ENCODE measurements at places on chromosomes 3 and 15. TPM values are rescaled to one million over a fixed set of nuclear protein-coding genes. Genes with fewer than 3 reads are reported as not detected.

DNA sequence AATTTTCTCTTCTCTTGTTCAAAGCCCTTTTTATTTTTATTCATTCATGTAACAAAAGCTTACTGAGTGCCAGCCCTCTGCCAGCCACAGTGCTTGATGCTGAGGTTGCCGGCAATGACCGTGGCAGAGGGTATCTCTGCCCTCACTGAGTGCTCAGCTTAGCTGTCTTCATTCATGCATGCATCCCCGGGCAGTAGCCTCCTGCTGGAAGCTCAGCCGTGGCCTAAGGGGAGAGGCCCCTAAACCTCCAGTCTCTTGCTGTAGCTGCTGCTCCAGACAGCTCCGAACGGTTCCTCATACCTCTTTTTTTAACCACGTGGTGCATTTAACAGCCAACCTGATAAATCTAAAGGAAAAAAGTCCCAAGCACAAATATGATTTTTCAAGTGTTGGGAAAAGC, 34.6 kb upstream of the CCDC66 start:
- no peak overlapping the region for H3K4me3 ChIP-seq
- H3K27ac ChIP-seq: no peak overlapping the region
- peaks cover 7% of the 10 kb centered on the region for H3K27me3 ChIP-seq
- H3K36me3 ChIP-seq: no peaks in the 10 kb centered on the region
- no peaks in the 10 kb centered on the region for H3K4me1 ChIP-seq

DNA sequence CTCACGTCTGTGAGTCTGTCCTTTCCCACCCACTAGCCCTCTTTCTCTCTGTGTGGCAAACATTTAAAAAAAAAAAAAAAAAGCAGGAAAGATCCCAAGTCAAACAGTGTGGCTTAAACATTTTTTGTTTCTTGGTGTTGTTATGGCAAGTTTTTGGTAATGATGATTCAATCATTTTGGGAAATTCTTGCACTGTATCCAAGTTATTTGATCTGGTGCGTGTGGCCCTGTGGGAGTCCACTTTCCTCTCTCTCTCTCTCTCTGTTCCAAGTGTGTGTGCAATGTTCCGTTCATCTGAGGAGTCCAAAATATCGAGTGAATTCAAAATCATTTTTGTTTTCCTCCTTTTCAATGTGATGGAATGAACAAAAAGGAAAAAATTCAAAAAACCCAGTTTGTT, 97.7 kb downstream of the GAP43 start:
- H3K4me3 ChIP-seq: no peak overlapping the region
- H3K27me3 ChIP-seq: no peaks in the 10 kb centered on the region
- H3K4me1 ChIP-seq: peaks cover 4% of the 10 kb centered on the region
- DNase-seq: no peak
- no peaks in the 10 kb centered on the region for H3K36me3 ChIP-seq
- H3K27ac ChIP-seq: no peak overlapping the region

The WDR5B gene
- 7.5 TPM for total RNA-seq

DNA sequence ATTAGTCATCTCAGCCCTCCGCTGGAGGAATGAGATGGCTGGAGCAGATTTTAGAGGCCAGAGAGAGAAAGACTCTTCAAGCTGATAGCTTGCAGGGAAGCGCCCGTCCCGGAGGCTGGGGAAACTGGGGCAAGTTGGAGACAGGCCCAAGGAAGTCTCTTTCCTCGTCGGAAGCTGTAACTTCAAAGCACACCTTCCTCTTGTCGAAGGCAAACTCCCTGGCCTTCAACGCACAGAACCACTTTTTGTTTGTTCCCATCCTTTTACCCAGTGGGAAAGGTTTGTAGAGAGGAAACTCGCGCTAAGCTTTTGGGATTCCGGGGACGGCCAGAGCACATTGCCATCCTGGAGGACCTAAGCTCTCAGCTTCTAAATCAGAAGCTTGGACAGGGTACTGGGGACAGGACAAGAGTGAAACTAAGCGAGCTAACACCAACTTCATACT, 900 bp upstream of the EOMES start:
- H3K36me3 ChIP-seq: no peaks in the 10 kb centered on the region
- H3K27ac ChIP-seq: no peak overlapping the region
- H3K27me3 ChIP-seq: peaks cover 93% of the 10 kb centered on the region

The SCN11A gene
- 1.6 TPM for total RNA-seq

The DGKG gene
- total RNA-seq: 0.17 TPM
